ENCODE measurements at places on chromosomes 13 and 19. TPM values are rescaled to one million over a fixed set of nuclear protein-coding genes. Genes with fewer than 3 reads are reported as not detected.

Gene NMRK2
- not detected for total RNA-seq

DNA sequence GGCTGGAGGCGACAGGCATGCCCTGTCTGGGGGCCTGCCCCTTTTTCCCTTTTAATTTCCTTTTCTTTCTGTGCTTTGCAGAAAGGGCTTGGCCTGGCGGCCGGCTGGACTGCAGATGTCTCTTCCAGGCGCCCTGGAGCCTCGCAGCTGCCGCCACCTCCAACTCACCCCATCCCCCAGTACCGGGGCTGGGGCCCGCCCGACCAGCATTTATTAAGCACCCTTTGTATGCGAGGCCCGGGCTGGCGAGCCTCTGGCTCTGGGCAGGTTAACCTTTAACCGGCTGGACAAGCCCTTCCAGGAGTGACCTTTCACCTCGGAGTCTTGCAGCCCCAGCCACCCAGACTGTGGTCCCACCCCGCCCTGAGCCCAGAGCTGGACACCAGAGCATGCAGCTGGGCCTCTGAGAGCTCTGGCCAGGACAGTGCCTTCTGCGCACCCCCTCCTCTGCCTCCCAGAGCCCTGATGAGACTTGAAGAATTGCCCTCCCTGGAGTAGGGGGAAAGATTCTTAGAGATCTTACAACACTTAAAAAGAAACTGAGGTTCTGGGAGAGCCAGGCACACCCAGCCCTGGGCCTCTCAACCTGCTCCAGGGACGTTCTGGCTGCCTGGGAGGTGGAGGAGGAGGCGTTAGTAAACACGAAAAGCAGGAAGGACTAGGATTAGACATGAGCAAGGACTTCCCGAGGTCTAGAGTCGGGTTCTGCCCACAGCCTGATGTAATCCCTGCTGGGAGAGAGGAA lies 1.1 kb upstream of the NR2F6 start:
- no peak for ATAC-seq

DNA sequence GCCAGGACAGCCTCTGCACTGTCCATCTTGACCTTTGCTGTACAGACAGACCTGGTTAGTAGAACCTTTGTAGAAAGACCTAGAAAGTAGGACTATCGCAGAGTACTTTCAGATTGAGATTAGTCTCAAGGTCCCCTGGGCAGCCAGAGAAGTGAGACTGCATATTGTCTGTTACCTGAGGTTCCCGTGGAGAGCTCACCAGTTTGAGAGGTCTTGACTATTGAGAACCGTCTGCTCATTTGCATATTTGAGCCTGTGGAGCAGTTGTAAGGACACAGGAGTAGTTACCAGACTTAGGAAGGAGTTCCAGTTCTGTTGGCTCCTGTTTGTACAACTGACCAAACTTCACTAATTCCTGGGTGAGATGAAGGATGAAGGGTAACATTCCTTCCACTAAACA lies 66.2 kb downstream of the SPATA13 start:
- no peak for ATAC-seq

DNA sequence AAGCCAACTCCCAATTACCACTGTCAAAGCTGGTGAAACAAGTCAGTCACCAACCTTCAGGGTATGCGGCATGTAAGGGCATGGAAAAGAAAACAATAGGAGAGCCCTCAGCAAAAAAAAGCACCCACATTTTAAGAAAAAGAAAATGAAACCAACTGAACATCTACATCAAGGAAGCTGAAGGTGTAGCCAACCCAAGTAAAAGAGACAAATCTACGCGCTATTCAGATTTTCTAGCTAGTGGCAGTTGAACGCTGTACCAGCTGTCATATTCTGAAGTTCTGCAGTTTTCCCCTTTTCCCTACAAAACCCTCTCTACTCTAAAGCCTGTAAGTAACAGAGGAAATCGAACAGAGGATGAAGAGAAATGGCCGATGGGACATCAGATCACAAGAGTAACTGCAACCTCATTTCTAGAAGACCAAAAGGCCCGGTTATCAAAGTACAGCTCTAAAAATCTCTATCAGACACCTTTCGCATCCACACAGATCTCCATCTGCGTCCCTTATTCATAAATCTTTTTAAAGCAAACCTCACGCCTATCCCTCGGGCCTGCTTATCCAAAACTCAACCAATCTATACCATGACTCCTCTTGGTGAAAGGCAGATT lies 1.4 kb downstream of the MYCBP2 start:
- no peak for ATAC-seq

- ATAC-seq = no peak
Observed at GRCh38 chr13:29292045-29292444, 303.4 kb downstream of the SLC7A1 start.

GRCh38 chr13:93216122-93216521 lies 10.5 kb upstream of the GPC6 start:
- ATAC-seq = no peak

Gene PCDH20
- 52.3 TPM for total RNA-seq

- no peak for ATAC-seq
Observed at GRCh38 chr19:38616265-38616664, 1.5 kb downstream of the MAP4K1 start.

DNA sequence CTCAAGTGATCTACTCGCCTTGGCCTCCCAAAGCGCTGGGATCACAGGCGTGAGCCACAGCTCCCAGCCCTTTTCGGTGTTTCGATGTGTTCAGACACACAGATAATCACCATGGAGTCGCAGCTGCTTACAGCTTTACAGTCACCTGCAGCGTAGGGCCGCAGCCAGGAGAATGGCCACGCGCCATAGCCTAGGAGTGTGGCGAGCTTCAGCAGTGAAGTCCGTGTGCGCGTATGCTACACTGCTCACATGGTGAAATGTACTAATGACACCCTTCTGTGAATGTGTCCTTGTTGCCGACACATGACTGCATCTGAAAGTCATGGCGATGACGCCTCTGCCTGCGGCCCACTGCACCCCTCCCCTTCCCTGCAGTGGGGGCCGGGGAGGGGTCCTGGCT lies 23.6 kb downstream of the AP3D1 start:
- peak; percentile 85 for ATAC-seq

Gene ZNF415
- total RNA-seq = not detected

Gene SGCG
- total RNA-seq = 6.9 TPM

DNA sequence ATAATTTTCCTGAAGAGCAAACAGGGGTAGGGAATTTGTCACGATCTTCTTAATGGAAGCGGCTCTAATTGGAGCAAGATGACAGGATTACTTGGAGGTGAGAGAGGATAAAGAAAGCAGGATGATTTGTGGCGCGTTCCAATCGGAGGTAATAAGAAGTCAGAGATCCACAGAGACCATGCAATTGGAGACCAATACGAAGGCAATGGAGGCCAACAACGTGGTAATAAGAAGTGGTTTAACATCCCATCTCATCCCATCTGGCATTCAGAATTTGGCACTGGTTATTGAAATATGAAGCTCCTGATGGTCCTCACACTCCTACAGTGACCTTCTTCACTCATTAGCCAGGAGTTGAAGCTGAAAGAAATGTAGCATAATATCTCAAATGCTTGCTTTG lies 130.6 kb downstream of the DLEU7 start:
- no peak for ATAC-seq

- ATAC-seq = no peak
Observed at GRCh38 chr13:39132286-39133230, 94.3 kb downstream of the NHLRC3 start.

Gene ELAVL3
- 0.73 TPM for total RNA-seq

DNA sequence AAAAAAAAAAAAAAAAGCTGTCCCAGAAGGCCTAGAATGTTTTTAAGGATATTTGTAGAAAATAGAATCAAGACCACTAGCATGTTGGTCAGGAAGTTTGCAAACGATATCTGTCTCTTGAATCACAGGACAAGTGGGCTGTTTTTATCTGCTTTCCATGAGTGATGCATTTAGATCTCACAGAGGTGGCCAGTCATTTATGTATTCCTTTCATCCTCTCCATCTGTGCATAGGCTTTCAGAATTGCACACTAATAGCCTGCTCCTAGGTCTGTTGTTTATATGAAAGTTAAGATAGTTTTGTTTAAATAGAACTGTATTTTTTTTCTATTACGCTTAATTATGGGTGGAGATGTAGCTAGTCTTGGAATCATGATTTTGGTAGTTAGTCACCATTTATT lies 289.5 kb downstream of the SHISA2 start:
- no peak for ATAC-seq

Gene ZNF625
- total RNA-seq = 31.7 TPM

DNA sequence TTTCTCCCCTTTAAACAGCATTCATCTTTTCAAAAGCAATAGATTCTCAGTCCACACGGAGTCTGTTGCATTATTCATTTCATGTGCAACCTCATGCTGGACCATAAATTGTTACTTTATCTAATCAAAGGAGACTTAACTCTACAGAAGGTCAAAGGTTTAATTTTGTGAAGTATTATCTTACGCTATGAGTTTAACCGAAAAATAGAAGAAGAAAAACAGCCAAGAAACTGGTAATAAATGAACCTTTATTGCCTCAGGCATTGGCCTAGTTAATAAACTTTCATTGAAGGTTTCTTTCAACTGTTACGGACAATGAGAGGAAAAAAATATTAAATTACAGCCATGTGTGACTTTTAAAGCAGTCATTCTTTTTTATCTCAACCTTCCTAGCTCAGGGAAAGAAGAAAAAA lies 223.6 kb downstream of the DACH1 start:
- ATAC-seq = no peak

DNA sequence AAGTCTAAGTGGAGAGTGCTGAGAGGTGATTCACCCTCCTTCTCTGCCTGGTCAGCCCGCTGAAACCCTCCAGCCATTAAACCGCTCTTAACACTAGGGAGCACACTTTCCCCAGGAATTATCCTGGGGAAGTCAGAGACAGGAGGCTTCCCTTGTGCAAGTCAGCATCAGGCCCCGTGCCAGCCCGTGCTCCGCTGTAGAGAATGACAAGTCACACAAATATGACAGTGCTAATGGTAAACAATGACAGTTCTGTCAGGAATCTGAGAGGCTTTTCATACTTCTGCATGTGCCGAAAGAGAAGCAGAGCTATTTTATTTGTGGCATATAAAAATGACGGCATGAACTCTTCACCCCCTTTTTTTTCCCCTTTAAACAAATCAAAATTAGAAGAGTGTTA lies 816.9 kb upstream of the SLC10A2 start:
- ATAC-seq = peak; percentile 100

- ATAC-seq = no peak
Observed at GRCh38 chr19:3983542-3983914, 1.7 kb downstream of the EEF2 start.

All from motor neuron (in vitro differentiated cells).